ENCODE measurements at places on chromosomes 5 and 9.
A peak's percentile ranks its signal among the peaks of the same experiment; 100 is the strongest.

DNA sequence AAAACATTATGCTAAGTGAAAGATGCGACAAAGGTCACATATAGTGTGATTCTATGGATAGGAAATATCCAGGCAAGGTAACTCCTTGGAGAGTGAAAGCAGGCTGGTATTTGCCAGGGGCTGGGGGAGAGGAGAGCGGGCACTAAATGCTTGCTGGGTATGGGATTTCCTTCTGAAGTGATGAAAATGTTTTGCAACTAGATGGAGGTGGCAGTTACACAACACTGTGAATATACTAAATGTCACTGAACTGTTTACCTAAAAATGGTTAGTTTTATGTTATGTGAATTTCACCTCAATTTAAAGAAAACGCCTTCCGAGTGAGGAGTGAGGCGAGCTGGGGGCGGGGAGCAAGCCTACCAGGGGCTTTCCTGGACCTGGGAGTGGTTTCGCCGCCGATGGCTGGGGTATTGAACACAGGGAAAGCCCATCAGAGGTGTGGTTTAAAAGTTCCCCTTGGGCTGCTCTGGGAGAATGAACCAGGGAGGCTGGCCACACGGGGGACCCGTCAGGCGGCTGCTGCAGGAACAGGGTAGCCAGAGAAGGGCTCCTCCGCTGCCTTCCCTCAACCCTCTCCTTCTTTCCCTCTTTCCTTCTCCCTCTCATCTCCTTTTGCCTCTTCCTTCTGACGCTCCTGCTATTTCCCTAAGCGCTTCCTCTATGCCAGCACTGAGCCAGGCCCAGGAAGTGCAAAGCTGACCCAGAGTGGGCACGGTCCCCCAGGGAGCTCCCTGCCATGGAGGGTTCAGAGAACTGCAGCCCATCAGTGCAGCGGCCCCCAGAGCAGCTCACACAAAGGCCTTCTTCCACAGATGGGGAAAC lies 4.9 kb downstream of the AKNA start:
- no peak for DNase-seq

DNA sequence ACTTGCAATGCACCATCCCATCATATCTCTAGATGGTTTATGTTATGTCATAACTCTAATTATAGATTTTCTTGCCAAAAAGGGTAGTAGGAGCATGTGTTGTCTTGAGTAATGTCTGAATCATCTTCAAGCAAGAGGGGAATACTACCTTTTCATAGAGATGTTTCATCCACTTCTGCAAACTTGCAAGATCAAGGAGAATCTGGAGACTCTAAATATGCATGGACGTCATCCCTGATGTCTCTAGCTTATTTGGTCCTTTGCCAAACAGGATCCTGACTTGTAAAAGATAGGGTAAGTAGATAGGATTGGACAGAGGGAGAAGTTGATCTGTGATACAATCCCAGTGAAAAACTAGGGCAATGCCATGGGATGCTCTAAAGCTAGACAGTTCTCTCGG lies 246.5 kb downstream of the DMRTA1 start:
- DNase-seq = no peak

GRCh38 chr9:125075997-125076396 lies 67.3 kb downstream of the SCAI start:
- no peak for DNase-seq

DNA sequence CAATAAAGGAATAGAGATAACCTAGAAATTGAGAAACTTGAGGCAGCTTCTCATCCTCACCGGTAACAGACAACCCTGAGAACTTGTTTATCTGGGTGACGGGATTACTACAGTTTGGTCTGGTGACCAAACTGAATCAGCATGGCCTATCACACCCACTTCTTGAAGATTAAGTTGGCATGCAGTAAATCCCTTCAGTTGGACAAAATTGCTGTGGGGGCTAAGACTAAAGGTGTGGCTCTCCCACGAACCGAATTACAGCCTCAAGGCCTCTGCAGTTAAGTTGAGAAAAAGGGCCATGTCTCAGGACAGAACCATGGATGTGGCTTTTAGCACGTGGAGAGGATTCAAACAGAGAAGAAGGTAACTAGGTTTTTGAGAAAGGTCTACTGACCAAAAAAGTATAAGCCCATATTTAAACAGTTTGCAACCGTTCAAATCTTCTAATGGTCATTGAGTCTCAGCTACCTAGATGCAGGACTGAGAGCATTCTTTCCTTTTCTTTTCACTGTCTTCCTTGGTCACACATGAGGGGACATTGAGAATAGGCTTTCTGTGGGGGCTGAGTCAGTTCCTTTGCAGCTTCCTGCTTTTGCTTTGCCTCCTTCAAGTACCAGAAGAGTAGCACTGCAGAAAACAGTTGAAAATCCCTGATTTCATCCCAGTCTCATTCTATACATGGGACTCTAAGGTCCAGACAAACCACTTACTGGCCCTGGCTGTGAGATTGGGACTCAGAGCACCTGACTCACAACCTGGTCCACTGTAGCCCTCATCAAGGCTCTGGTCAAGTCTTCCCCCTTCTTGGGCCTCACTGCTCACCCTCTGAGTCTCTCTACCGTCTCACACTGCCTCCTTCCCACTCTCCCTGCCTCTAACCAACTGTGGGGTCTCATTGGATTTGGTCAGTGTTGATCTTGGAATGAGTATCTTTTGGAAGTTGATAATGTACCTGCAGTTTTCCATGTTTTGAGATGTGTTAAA lies 30.9 kb downstream of the PDE6A start:
- DNase-seq = no peak

GRCh38 chr9:96084331-96084734 lies 208.8 kb downstream of the ERCC6L2 start:
- DNase-seq = no peak

DNA sequence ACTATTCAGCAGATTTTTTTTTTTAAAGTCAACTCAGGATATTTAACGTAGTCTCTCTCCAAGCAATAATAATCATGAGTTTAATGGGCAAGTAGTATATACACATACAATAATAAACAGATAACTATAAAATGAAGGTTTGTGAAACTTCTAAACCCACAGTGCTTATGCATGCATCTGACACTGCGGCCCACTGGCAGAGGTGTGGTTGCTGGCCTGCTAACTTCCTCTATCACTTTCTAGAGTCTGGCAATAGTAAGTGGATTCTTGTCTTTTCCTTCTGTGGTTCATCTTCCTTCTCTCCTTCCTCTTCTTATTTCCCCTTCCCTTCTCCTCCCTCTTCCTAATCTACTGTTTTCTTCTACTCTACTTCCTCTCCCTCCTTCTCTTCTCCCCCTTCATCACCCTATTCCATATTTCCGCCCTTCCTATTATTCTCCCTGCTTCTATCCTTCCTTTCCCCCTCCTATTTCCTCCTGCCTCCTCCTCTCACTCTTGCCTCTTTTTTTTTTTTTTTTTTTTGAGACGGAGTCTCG lies 18.6 kb upstream of the AGXT2 start:
- no peak for DNase-seq

- DNase-seq = no peak
Observed at GRCh38 chr5:20029266-20029665, 41.3 kb upstream of the CDH18 start.

DNA sequence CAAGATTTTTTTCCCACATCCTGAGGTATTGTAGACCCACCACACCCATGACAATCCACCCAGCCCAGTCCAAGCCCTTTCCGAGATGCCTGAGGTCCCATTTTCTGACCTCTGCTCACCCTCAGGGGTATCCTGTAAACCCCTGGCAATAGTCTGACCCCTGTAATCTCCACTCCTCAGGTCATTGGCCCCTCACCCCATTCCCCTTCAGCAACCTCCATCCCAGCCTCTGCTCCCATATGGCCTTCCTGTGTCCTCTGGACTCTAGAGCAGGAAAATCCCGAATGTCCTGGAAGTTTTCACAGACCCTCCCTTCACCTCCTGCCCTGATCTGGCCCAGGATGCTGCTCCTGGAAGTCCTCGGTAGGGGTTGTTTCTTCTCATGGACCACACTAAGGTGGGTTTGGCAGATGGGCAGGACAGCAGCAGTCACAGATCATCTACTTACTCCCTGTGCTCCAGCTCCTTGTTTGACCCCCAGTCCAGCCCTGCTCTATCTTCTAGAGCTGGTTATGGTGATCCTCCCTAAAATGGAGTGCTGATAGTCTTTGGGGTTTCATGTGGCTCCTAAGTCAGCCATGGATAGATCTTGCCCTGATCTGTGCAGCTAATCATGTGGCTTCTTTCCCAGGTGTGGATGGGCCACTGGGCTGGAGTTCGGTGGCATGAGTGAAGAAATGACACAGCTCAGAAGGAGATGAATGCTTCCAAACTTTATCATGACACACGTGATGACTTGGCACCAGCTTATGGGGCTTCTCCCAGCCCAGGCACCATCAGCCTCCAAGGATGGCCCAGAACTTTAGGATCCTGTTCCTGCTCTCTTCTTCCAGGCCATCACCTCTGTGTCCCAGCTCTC lies 12.0 kb upstream of the ACSL6 start:
- no peak for DNase-seq

DNA sequence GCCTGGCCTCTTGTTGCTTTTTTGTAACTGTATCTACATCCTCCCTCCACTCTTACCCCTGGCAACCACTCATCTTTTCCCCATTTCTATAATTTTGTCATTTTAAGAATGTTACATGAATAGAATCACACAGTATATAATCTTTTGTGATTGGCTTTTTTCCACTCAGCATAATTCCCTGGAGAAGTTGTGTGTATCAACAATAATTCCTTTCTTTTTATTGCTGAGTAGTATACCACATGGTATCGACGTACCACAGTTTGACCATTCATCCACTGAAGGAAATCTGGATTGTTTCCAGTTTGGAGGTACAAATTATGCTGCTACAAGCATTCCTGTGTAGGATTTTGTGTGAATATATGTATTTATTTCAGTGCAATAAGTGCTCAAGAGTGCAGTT lies 21.7 kb upstream of the ENTREP1 start:
- DNase-seq = no peak

GRCh38 chr5:127998950-127999615 lies 84.5 kb upstream of the SLC12A2 start:
- DNase-seq = no peak

- no peak for DNase-seq
Observed at GRCh38 chr9:129878291-129878690, 43.0 kb downstream of the USP20 start.

- peak; percentile 70 for DNase-seq
Observed at GRCh38 chr5:52657247-52657645, 130.5 kb upstream of the ITGA1 start.

GRCh38 chr9:87875831-87876545 lies 6.7 kb upstream of the SPATA31E1 start:
- DNase-seq = no peak

DNA sequence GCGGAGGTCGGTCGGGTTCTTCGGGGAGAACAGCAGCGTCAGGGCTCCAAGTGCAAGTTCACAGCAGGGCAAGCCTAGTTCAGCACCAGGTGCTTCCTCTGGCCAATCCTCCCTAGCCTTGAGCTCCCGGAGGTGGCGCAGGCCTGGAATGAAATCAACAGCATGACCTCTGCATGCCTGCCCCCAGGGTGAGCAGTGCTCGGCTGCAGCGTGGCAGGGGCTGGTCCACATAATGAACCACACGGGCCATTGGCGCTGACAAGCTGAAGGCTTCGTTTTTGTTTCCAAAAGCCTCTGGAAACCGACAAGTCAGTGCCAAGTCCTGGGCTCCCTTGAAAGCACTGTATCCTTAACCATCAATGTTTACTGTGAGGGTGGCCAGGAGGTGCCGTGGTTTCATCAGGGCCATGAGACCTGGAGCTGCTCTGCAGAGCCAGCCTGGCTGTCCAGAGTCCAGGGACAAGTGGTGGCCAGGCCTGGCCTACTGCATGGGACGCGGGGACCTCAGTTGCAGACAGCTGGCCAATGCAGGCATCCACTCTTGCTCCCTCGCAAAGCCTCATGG lies 2.1 kb upstream of the INPP5E start:
- no peak for DNase-seq

All from NCI-H345 (cell line).